ENCODE measurements at places on chromosomes 11 and 22. TPM values are rescaled to one million over a fixed set of nuclear protein-coding genes. Genes with fewer than 3 reads are reported as not detected.

Gene RASGRP2
- polyA plus RNA-seq, result 145 TPM

Gene TBX1
- polyA plus RNA-seq, result not detected

DNA sequence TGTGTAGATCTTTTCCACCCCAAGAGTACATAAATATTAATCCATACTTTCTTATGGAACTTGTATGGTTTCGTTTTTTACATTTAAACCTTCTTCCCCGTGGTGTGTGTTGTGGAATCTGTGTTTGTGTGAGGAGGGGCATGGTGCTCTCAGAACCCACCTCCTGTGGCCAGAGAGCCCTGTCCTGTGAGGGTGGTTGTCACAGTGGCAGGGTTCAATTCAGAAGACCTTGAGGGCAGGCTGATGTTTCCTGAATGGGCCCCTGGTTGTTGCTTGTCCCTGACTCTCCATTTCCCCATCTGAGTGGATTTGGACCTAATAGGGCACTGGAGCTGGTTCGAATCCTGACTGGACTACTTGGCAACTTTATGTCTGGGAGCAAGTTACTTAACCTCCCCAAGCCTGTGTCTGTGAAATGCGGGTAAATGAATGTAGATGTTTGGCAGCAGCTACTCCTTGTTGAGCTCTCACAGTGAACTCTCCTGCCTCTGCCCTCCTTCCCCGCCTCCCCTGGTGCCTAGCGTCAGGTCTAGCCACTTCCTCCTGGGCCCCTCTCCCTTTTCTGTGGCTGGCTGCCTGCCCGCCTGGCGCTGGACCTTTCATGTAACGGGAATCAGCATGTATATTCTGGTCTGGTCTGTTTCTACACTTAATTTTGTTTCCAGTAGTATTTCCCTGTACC lies 7.3 kb downstream of the NEAT1 start:
- H3K27ac ChIP-seq, result peak overlapping the region; percentile 55
- peak overlapping the region; percentile 51 for H3K4me3 ChIP-seq
- peaks cover 76% of the 10 kb centered on the region for H3K4me1 ChIP-seq
- H3K36me3 ChIP-seq, result no peaks in the 10 kb centered on the region
- DNase-seq, result no peak

Gene TCN1
- not detected for polyA plus RNA-seq

GRCh38 chr22:38353142-38353629 lies 36.0 kb upstream of the CSNK1E start:
- DNase-seq, result peak; percentile 63
- H3K36me3 ChIP-seq, result no peaks in the 10 kb centered on the region
- no peaks in the 10 kb centered on the region for H3K27me3 ChIP-seq

DNA sequence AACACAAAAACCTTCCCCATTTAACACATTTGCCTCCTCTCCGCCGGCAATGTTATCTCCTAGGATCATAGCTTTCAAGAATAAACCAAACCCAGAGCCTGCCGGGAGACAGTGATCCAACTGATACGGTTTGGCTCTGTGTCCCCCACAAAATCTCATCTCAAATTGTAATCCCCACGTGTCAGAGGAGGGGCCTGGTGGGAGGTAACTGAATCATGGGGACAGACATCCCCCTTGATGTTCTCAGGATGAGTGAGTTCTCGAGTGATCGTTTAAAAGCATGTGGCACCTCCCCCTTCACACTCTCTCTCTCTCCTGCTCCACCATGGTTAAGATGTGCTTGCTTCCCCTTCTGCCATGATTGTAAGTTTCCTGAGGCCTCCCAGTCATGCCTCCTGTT lies 33.3 kb downstream of the RBFOX2 start:
- no peaks in the 10 kb centered on the region for H3K36me3 ChIP-seq
- H3K27ac ChIP-seq, result no peak overlapping the region
- H3K27me3 ChIP-seq, result no peaks in the 10 kb centered on the region
- no peak overlapping the region for H3K4me3 ChIP-seq

GRCh38 chr22:50281957-50282356 lies 11.8 kb upstream of the MAPK11 start:
- H3K27me3 ChIP-seq, result no peaks in the 10 kb centered on the region
- no peak for DNase-seq
- H3K4me3 ChIP-seq, result no peak overlapping the region
- no peak overlapping the region for H3K27ac ChIP-seq
